Kidney (tissue), 22 donors: ENCODE measurements at places on chromosomes 13 and 19. TPM values are rescaled to one million over a fixed set of nuclear protein-coding genes. Genes with fewer than 3 reads are reported as not detected.

LRCH1 gene
- 39.0 TPM for total RNA-seq

KLK15 gene
- total RNA-seq = not detected

GRCh38 chr13:102591988-102592781, 4.6 kb upstream of the TPP2 start:
- peak overlapping the region; percentile 90 for H3K4me3 ChIP-seq
- peak; percentile 89 for DNase-seq
- H3K27ac ChIP-seq = peak overlapping the region; percentile 46

LHB gene
- total RNA-seq = not detected

- H3K27ac ChIP-seq = no peak overlapping the region
- DNase-seq = peak; percentile 77
- no peaks in the 10 kb centered on the region for H3K27me3 ChIP-seq
- H3K4me3 ChIP-seq = no peak overlapping the region
Measured at GRCh38 chr13:42215578-42216421, 56.2 kb upstream of the AKAP11 start.
